ENCODE measurements at places on chromosomes 3 and 15.

DNA sequence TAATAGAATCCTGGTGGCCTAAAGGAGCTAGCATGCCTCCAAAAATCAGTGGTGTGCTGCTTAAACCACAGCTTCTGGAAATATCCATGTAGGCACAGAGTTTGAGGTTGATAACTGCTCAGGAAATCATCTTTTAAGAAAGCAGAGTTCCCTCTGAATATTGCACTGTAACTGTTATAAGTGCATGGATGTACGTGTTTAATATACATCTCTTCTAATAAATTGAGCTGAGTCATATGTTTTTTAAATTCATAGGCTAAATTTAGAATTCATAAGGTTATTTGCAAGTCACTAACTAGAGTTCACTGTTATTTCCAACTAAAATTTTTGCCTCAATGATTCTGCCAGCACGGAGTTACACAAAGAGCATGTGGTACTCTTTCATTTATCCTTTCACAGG, 68.9 kb downstream of the MYH15 start:
- peaks cover 8% of the 10 kb centered on the region for H3K36me3 ChIP-seq
- no peaks in the 10 kb centered on the region for H3K27me3 ChIP-seq
- no peaks in the 10 kb centered on the region for H3K4me1 ChIP-seq
- no peak for DNase-seq
- H3K27ac ChIP-seq = no peak overlapping the region

GRCh38 chr15:67548862-67549651, 6.6 kb downstream of the MAP2K5 start:
- peaks cover 10% of the 10 kb centered on the region for H3K4me1 ChIP-seq
- H3K27me3 ChIP-seq = no peaks in the 10 kb centered on the region
- H3K4me3 ChIP-seq = no peak overlapping the region

DNA sequence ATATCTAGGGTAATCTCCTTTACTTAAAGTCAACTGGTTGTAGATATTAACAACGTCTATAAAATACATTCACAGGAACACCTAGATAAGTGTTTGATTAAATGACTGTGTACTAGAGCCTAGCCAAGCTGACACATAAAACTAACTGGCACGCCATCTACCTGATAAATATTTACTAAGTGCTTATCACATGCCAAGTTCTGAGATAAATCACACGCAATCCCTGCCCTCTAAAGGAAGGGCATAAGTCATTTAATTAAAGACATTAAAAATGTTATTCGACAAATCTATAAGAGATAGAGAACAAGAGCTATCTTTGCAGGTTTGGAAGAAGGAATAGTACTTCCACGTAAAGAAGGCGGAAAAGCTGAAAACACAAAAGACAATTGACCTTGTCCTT, 11.1 kb upstream of the MB21D2 start:
- H3K27me3 ChIP-seq = peaks cover 18% of the 10 kb centered on the region
- no peaks in the 10 kb centered on the region for H3K36me3 ChIP-seq
- H3K4me3 ChIP-seq = no peak overlapping the region
- no peak for DNase-seq
- no peak overlapping the region for H3K27ac ChIP-seq

DNA sequence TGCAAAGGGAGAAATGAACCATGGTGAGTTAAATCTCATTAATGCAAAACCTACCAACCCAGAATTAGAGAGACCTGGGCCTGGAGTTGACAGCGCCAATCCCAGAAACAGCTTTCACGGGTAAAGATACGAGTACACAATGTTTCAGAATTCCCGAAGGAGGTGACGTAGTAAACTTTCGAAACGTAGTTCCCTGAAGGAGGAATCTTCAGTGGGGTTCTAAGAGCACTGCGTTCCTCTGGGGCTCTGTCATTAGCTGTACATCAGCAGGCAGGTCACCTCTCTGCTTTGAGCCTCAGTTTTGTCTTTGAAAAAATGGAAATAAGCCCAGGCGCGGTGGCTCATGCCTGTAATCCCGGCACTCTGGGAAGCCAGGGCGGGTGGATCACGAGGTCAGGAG, 152.3 kb downstream of the XXYLT1 start:
- DNase-seq = no peak
- H3K4me1 ChIP-seq = no peaks in the 10 kb centered on the region
- H3K4me3 ChIP-seq = no peak overlapping the region
- H3K36me3 ChIP-seq = no peaks in the 10 kb centered on the region

DNA sequence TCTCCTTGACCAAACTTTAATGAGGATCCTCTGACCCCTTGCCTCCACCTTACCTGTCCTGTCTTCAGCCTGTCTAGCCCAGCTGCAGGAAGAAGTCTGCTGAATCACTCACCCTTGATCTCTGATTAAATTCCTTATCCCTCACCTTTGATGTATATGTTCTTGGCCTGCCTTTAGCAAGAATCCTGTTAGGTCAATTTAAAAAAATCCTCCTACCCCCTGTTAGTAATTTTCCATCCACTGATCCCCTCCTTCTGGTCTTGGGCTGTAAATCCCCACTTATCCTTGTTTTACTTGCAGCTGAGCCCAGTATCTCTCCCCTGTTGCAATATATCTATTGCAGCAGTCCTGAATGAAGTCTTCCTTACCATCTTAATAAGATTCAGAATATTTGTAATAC, 39.0 kb downstream of the MYH15 start:
- no peaks in the 10 kb centered on the region for H3K36me3 ChIP-seq
- H3K27ac ChIP-seq = no peak overlapping the region
- H3K4me1 ChIP-seq = peaks cover 4% of the 10 kb centered on the region
- H3K4me3 ChIP-seq = no peak overlapping the region
- peaks cover 22% of the 10 kb centered on the region for H3K27me3 ChIP-seq
- DNase-seq = no peak

DNA sequence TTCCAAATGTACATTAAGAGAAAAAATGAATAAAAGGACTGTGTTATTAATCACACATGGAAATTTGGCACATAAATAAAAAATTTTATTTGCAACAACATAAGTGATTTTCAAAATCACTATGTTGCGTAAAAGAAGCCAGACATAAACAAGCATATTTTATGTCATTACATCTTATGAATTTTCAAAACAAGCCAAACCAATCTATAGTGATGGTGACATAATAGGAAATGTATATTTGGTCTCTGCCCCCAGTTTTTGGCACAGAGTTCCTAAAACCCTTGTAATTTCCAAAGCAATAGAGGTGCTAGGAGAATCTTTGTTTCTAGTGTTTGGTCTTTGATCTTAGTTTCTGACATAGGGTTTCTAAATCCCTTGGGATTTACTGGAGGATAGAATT, 543.3 kb downstream of the ZBBX start:
- no peak overlapping the region for H3K4me3 ChIP-seq
- no peaks in the 10 kb centered on the region for H3K27me3 ChIP-seq
- H3K4me1 ChIP-seq = no peaks in the 10 kb centered on the region
- H3K36me3 ChIP-seq = no peaks in the 10 kb centered on the region

GRCh38 chr3:16437640-16438039, 75.9 kb downstream of the RFTN1 start:
- H3K36me3 ChIP-seq = peaks cover 30% of the 10 kb centered on the region
- no peak for DNase-seq
- no peak overlapping the region for H3K27ac ChIP-seq
- H3K4me1 ChIP-seq = peaks cover 9% of the 10 kb centered on the region
- H3K4me3 ChIP-seq = no peak overlapping the region
- H3K27me3 ChIP-seq = no peaks in the 10 kb centered on the region

- H3K4me3 ChIP-seq = no peak overlapping the region
- no peaks in the 10 kb centered on the region for H3K4me1 ChIP-seq
- peaks cover 43% of the 10 kb centered on the region for H3K27me3 ChIP-seq
- no peak overlapping the region for H3K27ac ChIP-seq
- no peaks in the 10 kb centered on the region for H3K36me3 ChIP-seq
Observed at GRCh38 chr3:150300852-150301517, 107.1 kb upstream of the TSC22D2 start.
